Stimulated activated CD8-positive, alpha-beta memory T cell treated with anti-CD3 and anti-CD28 coated beads, Interleukin-4, amount 100 ng/mL, for 1 hour (primary cell): ENCODE measurements at places on chromosomes 6 and 20.

DNA sequence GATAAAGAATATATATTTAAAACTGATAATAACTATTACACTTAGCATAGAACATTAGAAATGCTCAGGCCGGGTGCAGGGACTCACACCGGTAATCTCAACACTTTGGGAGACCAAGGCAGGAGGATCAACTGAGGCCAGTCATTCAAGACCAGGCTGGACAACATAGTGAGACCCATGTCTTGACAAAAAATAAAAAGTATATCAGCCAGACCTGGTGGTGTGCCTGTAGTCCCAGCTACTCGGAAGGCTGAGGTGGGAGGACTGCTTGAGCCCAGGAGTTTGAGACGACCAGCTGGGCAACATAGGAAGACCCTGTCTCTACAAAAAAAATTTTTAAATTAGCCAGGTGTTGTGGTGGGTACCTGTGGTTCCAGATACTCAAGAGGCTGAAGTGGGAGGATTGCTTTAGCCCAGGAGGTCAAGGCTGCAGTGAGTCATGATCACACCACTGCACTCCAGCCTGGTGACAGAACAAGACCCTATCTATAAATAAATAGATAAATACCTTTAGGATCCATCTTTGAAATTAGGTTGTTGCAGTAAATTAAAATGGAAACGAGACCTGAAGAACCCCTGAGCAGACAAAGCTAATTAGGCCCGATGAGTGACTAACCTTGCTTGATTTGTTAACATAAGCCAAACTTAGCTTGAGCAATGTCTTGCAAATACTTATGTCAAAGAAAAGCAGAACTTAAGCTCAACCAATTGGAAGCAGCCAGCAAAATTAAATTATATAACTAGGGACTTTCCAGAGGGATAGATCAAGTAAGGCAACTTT, 75.8 kb upstream of the E2F3 start:
- DNase-seq: no peak

DNA sequence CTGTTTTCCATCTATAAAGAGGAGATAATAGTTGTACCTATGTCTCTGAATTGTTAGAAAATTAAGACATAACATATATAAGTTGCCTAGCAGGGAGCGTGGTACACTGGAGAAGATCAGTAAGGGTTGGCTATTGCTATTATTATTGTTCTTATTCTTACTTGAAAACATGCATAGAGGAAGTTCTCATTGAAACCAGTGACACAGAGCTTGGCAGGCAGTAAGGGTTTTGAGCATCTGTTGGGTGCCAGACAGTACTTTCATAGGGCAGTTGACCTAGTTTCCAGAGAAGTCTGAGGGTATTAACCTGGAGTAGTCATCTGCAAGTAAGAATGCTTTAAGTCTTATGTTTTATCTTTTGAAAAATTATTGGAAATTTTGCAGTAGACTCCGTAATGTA, 13.3 kb upstream of the SGK1 start:
- no peak for DNase-seq

GRCh38 chr20:17298171-17298570, 71.3 kb downstream of the PCSK2 start:
- no peak for DNase-seq

- DNase-seq: no peak
Measured at GRCh38 chr20:60108397-60108796, 150.2 kb downstream of the CDH26 start.

- no peak for DNase-seq
Measured at GRCh38 chr6:118253741-118254140, 294.4 kb upstream of the PLN start.

GRCh38 chr6:125149256-125150144, 4.1 kb upstream of the TPD52L1 start:
- no peak for DNase-seq

GRCh38 chr20:48333707-48334106, 494.1 kb downstream of the PREX1 start:
- no peak for DNase-seq

GRCh38 chr6:129138739-129139405, 255.9 kb downstream of the LAMA2 start:
- no peak for DNase-seq

DNA sequence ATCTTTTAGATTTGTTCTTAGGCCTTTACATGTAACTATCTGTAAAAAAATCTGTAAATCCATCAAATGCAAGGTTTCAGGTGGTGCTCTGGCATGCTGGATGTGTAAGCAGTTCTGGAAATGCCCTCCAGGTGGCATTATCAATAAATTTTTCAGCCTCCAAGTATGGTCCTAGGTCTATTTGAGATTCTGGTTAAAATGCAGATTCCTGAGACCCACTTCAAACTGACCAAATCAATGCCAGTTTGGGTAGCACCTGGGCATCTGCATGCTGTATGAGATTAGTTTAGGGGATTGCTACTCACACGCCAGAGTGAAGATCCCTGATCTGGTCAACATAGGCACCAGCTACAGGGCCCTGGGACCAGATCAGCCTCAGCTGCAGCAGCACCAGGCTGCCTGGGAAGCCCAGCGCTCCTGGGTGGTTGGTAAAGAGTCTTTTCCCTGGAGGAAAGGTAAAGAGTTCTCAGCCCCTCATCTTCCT, 507.3 kb upstream of the CITED2 start:
- no peak for DNase-seq

- DNase-seq: no peak
Measured at GRCh38 chr6:125611573-125612344, 137.7 kb upstream of the HEY2 start.

DNA sequence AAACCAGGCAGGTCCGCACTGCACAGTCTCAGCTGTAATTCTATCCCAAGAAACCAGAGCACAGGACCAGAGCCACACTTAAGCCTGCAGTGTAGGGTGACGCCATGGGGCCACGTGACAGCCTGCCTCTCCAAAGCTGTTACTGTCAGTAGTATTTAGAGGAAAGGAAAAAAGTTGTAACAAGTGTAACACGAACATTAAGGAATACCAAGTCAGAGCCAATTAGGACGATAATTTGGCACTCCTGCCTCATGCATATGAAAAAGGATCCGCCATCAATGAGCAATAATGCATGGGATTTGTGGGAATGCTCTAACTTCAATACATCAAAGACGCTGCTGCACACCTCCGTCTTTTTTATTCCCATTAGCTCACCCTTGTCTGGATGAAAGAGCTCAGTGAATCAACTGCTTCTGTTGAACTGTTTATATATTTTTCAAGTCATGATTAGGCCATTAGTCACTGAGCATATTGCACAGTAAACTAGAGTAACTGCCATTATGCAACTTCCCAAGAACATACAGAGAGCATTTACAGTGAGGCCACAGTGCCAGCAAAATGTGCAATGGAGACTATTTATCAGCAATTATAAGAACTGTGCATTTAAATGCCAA, 79.9 kb downstream of the ATXN1 start:
- DNase-seq: no peak

DNA sequence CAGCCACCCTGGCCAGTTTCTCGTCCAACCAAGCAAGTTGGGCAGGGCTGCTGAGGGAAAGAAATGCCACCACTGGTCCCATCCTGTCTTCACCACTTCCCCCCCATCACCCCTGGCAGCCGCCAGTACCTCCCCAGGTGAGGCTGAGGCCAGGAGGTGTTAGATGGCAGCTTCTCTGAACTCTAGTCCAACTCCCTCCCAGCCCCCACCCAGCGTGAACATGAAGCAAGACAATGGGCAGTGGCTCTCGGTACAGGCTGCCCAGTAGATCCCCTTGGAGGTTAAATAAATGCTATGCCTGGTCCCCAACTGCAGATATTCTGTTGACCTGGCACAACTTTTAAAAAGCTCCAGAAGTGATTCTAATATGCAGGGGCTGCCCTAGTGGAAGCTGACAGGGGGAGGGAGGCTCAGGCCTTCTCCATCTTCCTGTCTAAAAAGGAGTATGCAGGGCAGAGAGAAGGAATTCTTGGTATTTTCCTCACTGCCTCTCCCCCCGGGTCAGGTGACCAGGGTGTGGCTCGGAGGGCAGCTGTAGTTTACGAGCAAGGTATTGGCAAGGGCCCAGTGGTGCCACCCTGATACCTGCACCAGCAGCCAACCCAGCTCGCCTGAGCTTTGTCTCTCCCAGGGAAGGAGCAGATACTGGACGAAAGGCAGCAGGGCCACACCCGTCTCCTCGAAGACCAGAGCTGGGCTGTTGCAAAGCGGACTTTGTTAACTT, 25.7 kb downstream of the KCNK5 start:
- DNase-seq: no peak

DNA sequence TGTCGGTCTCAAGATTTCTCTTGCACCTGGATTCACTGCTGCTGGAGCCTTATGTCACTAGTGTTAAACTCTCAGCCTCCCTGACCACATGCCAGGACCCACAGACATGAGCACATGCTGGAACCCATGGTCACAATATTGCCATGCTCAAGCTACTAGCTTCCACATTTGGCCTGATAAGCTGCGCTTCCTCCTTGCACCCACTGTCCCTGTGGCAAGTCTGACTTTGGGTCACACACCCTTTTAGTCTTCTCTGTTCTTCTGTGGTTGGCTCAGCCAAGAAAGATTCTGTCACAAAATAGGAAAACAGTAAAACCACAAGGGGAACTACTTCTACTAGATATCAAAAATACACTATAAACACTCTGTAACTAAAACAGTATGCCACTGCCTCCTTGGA, 68.9 kb upstream of the HDAC2 start:
- no peak for DNase-seq

DNA sequence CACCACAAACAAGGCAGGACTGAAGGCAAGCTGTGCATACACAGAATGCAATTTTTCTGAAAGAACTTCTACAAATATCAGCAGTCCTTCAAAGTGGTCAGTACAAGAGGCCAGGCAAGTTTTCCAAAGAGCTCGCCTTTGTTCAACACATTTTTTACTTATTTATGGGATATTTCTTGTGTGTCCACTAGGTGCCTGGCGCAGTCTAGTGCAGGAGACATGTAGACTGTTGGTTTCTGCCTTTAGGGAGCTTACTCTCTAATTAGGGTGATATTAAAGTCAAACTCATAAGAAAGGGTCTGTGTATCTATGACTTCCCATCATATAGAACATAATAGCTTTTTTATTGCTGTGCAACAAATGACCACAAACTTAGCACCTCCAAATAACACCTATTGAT, 21.2 kb upstream of the VEGFA start:
- no peak for DNase-seq

GRCh38 chr20:36821964-36822437, 48.4 kb upstream of the DSN1 start:
- DNase-seq: no peak

DNA sequence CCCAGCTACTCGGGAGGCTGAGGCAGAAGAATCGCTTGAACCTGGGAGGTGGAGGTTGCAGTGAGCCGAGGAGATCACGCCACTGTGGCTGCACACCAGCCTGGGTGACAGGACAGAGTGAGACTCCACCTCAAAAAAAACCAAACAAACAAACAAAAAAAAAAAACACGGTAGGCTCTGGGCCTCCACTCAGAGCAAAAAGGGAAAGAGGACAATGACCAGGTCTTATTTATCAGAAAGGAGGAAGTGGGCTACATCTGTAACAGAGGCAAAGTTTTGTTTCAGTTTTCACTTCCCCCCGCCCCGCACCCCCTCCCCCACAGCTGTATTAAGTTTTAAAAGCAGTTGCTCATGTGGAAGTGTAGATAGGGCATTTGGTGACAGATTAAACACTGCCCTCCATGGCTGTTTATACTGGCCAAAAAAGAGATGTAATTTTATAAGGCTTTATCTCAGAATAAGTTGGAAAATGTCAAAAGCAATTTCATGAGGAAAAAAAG, 114.6 kb downstream of the RCAN2 start:
- no peak for DNase-seq

- DNase-seq: no peak
Measured at GRCh38 chr6:39543950-39544349, 181.3 kb downstream of the KIF6 start.

DNA sequence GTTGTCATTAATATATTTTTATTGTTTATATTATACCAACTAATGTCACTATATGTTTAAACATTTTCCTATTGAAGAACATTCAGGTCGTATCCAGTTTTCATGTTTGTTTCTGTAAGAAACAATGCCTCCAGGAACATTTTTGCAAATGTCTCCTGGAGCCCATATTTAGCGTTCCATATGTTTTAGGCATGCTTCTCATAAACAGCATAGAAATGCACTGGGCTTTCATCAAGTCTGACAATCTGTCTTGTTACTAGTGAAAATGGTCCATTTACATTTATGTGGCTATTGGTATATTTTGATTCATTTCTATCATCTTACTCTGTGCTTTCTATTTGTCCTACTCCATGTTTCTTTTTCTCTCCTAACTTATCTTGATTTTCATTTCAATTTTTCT, 431.7 kb downstream of the TFAP2A start:
- no peak for DNase-seq

DNA sequence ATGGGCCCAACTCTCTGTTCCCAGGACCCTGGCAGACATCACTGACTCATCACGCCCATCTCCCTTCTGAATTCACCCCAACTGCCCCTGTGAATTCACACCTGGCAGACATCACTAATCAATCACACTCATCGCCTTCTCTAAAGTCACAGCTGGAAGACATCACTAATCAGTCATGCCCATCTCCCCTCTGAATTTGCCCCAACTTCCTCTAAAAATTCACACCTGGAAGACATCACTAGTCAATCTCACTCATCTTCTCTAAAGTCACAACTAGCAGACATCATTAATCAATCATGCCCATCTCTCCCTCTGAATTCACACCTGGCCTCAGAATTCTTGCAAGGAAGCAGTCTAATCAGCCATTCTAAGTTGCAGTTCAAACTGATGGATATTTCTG, 111.1 kb downstream of the FOXA2 start:
- no peak for DNase-seq

DNA sequence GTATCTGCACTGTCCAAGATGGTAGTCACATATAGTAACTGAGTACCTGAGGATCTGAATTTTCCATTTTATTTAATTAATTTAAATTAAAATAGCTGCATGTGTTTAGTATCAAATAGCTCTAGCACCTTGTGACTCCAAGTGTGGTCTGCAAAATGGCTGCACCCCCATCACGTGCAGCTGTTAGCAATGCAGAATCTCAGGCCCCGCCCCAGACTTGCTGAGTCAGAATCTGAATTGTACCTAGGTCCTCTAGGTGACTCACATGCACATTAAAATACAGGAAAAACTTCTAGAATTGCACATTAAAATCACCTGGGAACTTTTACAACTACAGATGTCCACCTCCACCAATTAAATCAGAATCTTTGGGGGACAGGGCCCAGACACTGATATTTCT, 19.2 kb upstream of the FAM83C start:
- no peak for DNase-seq

GRCh38 chr6:91786474-91787184, 1199.8 kb upstream of the MAP3K7 start:
- DNase-seq: no peak

GRCh38 chr6:26534681-26535465, 3.3 kb upstream of the HMGN4 start:
- no peak for DNase-seq
